ENCODE measurements at places on chromosomes 1 and 21.

DNA sequence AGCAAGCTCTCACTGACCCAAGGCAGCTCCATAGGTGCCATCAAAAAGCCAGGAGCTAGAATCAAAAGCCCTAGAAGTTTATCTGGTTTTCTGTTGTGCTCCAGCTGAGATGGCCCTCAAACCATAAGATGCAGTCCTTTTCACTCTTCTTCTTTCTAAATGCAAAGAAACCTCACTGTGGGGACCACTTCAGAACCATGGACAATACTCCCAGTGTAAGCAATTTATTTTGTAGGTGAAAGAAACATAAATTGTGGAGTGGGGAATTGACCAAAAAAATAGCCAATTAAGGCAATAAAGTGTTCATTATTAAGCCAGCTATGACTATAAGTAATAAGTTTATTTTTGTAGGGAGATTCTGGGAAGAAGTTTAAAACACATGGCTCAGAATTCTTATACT is 1399.9 kb downstream of the PLA2G4A start:
- no peak for DNase-seq

DNA sequence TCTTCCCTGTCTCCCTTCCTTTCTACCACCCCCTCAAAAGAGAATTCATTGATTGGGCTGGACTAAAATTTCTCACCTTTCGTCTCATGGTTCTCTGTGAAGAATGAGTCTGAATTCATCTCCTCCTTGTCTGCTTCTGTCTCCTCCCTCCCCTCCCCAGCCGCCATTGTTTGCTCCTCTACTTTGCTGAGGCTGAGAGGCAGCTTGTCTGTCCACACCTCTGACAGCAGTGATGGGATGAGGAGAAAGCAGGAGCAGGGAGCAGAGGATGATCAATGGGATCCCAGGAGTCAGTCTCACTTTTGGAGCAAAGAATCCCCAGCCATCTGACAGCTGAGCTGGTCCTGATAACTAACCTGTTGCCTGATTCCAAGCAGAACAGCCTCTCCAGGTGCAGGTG is 2.5 kb downstream of the ILDR2 start:
- DNase-seq, result no peak

GRCh38 chr1:240985081-240985480 is 371.9 kb downstream of the RGS7 start:
- no peak for DNase-seq

DNA sequence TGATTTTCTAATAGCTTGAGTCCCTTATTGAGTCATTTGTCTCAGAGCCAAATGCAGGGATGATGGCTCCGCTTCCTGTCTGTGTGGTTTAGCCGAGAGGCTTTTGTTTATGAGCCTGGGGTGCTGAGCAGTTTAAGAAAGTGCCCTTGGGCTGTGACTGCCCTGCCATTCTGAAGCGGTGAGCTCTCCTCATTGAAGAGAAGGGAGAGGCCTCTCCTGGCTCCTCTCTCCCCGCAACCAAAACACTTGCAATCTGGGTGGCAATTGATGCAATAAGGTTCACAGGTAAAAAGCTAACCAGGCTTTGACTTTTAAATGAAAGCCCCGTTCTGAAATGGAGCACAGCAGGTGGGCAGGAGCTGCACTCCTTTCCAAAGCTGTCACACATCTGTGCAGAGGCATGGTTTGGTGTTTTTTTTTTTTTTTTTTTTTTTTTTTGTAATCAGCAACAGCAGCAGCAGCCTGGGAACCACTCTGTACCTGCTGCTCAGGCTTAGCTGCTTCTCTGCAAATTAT is 403.7 kb downstream of the SIPA1L2 start:
- DNase-seq, result no peak

- DNase-seq, result no peak
These were observed 696.1 kb downstream of the MATN1 start for GRCh38 chr1:30027247-30027646.

DNA sequence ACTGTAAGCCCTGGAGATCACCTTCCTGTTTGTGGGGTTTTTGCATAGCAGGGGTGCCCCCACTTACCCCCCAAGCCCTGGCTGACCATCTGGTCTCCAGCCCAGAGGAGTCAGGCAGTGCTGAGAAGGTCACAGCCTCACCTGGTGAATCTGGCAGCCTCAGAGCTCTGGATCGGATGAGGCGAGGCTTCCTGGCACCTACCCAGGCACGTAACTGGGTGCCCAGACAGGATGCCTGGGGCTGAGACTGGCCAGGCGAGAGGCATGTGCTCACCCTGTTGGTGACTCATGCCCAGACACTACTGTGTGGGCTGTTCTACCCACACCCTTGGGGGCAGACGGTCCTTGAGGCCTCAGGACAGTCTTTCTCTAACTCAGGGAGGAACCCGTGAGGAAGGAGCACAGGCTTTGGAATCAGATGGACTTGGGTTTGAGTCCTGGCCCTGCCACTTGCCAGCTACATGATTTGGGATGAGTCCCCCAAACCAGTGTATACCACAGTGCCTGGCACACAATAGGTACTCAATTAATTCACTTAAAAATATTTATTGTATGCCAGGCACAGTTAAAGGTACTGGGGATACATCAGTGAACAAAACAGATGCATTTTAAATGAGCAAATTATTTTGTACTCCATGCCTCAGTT is 15.1 kb upstream of the PADI3 start:
- DNase-seq, result peak; percentile 25

DNA sequence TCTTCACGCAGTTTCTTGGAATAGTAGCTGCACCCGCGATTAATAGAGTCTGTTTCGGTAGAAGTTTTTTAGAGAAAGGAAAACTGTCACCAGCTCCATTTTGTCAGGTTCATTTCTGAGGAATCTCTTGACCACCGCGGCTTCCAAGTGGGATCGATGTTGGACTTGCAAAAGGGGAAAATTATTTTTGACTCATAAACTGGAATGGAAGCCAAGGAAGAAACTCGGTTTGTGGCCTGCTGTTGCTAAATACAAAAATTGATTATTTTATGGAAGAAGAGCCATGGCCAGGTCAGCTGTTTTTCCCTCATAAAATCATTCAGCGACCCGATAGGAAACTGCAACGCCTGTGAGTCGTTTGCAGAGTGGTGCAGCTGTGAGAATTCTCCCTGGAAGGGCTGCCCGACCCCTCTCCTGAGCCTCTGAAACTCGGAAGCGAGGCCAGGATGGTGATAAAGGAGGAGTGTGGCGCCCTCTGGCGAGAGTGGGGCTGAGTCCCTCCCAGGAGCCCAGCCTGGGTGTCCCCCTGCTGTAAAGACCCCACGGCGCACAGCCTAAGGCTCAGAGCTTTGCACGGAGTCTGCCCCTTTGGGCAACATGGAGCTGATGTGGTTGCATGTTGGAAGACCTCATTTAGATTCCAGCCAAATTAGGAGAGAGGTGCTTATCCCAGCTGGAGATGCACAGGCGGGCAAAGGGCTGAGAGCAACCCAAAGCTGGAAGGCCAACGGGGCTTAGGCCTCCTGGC is 83.6 kb upstream of the SLC25A33 start:
- DNase-seq, result peak; percentile 62

DNA sequence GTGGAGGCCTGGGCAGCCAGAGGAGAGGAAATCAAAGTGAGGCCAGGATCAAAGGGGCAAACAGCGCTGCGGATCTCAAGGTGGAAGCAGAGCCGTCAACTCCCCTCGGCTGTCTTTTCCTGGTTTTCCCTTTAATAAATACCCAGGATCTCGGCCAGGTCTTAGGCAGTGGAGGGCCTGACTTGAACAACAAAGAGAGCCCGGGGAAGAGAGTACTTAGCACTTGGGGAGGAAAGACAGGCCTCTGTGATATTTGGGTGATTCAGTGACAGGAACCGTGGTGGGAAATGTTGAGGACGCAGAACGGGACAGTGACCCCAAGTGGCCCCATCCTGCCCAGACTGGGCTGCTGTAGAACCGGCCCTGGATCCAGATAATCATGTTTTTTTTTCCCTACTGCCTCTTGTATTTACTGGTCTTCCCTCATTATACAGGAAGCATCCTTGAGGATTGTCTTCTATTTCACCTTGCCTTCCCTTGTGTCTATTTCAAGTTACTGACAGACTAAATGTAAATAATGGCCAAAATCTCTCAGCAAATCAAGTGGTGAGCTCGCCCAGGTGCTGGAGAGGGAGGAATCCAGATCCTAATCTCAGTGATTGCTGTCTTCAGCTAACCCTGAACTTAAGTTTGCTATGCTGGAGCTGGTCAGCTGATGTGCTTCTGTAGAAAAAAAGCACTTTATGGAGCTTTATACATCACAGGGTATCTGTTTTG is 2.8 kb upstream of the MIXL1 start:
- no peak for DNase-seq

DNA sequence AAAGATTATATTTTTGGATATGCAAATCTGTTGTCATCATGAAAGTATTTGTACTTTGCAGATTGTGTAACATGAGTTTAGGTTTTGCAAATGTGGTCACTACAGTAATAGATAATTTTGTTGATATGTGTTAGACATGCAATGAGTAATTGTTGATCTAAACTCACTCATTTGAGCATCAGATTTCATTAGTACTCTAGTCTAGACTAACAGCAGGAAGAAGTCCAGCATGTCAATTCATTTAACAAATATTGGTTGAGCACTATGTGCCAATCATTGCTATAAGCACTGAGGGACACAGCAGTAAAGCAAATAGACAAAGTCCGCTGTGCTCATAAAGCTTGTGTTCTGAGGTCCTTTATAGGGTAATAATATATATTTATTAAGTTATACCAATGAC is 350.0 kb downstream of the USP25 start:
- no peak for DNase-seq

DNA sequence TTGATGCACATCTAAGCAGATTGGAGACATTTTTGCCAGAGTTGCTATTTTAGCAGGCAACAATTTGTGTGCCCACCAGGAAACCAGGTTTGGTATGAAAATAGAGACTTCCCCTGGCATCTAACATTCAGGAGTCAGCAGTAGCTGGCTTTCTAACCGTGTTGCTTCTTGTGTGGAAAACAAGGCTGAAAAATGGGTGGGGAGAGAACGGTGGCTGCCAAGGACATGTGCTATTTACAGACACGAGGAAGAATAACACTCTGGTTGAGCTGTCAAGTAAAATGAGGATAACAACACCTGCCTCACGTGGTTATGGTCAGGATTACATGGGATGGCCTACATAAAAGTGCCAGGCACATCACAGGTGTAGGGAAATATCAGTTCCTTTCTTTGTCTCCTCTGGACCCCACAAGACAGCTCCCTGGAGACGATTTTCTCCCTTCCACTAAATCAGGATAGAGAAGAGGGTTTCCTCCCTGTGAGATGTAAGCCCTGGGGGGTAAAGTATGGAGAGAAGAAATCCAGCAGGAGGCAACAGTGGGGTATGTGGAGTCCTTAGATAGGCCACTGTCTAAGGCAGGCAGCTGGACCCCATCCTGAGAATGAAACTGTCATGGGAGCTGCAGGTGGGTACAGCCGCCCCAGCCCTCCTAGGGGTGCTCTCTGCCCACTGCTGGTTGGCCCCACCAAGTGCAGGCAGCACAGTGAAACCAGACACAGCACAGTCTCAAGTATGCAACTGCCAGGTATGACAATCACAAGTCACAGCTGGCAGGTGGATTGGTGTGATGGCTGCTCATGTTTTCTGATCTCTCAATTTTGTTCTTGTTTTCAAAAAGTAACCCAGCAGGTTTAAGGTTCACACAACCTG is 80.3 kb downstream of the TENT5C start:
- DNase-seq, result no peak

DNA sequence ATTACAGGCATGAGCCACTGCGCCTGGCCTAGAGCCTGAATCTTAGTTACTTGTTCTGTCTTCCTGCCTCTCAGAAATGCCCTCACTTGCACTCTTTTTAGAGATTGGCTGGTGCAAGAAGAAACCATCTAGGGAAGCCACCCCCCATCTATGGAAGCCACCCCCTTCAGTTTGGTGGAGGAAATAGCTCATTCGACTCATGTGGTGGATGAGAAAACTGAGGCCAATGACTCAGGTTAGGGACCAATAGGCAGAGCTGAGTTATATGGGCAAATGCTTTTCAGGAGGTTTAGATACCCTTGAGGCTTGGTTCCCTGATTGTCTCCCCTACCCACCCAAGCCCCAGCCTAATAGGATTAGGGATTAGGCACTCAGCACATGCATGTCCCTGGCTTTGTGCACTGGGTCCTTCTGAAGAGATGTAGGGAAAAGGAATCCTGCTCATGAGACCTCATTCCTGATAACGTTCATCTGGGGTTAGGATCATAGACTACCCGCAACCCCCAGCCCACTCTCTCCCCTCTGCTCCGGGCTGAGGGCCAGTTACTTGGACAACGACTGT is 77.1 kb downstream of the PAX7 start:
- no peak for DNase-seq

DNA sequence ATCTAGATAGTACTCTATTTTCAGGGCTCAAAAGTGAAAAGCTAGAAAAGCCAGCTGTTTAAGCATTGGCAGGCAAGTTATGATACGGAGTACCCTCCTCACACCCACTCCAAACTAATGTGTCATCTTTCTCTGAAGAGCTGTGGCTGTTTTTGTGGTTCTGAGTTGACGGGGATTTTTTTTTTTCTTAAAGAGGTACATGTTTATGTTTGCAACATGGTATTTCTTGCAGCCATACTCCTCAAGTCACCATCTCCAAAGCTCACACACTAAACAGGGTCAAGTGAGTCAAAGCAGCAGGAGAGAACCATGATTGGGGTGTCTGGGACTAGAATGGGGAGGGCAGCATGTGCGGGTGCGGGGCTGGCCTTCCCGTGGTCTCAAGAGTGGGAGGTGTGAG is 347.2 kb downstream of the DISC1 start:
- DNase-seq, result no peak

GRCh38 chr1:236484310-236484971 is 39.3 kb upstream of the LGALS8 start:
- no peak for DNase-seq

- no peak for DNase-seq
These were observed 295.3 kb downstream of the PTPRU start for GRCh38 chr1:29531596-29531995.

DNA sequence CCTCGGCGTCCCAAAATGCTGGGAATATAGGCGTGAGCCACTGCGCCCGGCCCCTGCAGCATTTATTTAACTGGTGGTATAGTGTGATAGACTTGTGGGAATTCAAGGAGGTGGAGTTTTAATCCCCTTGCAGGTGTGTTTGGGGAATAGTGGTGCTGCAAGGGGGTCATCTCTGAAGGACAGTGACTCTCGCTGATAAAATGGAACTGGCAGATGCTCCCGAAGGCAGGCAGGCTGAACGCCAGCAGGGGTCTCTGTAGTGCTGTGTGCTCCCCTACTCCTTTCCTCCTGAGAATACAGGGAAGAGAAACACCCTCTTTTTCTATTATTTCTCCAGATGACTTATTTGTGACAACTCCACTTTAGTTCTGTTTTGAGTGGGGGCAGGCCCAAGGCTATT is 4.0 kb downstream of the OSCP1 start:
- no peak for DNase-seq

DNA sequence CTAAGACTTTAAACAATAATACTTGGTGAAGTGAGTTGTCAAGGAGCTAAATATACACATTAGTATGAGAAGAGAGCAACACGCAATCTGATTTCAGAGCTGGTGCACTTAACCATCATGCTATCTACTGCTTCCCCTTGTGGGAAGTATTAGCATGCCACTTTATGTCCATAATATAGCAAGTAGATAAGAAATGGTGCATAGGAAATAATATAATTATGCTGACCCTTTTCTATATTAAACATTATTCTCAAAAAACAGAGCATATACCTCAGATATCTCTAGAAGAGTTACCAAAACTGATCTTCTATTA is 63.4 kb downstream of the MAGI3 start:
- DNase-seq, result no peak

- DNase-seq, result peak; percentile 49
These were observed 196.8 kb upstream of the LMO4 start for GRCh38 chr1:87131809-87132283.
